ENCODE measurements at places on chromosomes 1 and 21.

DNA sequence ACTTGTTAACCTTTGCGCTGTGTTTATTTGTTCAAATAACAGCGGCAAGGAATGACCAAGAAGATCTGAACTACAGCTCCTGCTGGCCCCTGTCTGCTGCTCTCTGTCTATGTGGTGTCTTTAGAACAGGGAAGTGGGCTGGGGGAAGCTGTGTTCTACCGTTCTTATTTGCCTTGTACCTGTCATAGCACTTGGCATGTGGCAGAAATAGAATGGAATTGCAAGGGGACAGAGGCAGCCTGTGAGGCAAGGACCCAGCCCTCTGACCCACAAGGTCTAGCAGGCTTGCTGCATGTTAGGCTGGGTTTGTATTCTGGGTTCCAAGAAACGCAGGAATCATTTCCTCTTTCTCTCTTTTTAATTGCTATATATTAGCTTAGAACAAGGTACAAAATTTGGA lies 20.7 kb downstream of the HMGCS2 start:
- DNase-seq, result no peak

DNA sequence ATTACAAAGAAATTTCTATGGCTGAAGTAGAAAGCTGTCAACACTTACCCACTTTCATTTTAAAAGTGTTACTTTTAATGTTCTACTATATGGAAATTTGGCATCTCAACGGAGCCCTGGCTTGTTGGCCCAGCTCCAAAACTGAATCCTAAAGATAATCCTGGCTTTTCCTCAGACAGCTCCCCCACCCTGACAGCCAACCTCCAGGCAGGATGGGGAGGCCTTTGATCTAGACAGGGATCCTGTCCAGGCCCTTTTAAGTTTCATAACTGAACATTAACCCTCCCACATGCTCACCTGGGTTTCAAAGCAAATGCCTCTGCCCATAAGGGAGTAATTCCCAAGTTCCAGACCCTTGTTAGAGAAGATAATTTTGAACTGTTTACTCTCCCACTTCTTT lies 99.3 kb upstream of the RALGPS2 start:
- DNase-seq, result no peak

DNA sequence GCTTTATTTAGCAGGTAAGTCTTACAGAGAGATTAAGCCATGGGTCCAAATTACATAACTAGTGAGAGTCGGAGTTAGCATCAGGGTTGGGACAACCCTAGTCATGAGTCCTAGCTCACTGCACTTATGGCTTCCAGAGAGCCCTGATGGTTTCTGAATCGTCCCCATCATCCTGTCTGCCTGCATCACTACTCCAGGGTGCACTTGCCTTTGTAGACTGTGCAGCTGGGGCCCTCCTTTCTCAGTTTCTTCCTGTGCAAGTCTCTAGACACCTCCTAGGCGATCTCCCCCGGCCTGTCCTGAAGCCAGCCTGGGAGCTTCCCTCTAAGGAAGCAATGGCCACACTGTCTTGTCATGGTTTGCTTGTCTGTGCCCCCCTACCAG lies 37.1 kb downstream of the KIAA0040 start:
- DNase-seq, result no peak

GRCh38 chr1:213251972-213252371 lies 200.9 kb downstream of the RPS6KC1 start:
- DNase-seq, result no peak

DNA sequence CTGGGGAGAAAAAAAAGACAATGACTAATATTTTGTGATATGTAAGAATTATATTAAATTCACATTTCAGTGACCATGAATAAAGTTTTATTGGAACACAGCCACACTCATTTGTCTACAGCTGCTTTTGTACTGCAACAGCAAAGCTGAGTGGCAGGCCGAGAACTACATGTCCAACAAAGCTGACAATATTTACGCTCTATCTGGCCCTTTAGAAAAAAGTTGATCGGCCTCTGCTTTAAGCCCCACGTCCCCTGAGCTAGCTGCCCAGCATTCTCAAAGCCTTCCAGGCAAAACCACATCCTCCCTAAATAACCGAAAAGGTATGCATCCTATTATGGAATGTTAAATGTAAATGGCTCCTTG lies 8.6 kb downstream of the SLC2A1 start:
- DNase-seq, result no peak

GRCh38 chr1:76857973-76858372 lies 9.3 kb upstream of the ST6GALNAC5 start:
- DNase-seq, result no peak

- no peak for DNase-seq
Measured at GRCh38 chr1:111729271-111729921, 9.8 kb downstream of the INKA2 start.

- DNase-seq, result peak; percentile 75
Measured at GRCh38 chr1:203625628-203626019, 1.0 kb upstream of the ATP2B4 start.

DNA sequence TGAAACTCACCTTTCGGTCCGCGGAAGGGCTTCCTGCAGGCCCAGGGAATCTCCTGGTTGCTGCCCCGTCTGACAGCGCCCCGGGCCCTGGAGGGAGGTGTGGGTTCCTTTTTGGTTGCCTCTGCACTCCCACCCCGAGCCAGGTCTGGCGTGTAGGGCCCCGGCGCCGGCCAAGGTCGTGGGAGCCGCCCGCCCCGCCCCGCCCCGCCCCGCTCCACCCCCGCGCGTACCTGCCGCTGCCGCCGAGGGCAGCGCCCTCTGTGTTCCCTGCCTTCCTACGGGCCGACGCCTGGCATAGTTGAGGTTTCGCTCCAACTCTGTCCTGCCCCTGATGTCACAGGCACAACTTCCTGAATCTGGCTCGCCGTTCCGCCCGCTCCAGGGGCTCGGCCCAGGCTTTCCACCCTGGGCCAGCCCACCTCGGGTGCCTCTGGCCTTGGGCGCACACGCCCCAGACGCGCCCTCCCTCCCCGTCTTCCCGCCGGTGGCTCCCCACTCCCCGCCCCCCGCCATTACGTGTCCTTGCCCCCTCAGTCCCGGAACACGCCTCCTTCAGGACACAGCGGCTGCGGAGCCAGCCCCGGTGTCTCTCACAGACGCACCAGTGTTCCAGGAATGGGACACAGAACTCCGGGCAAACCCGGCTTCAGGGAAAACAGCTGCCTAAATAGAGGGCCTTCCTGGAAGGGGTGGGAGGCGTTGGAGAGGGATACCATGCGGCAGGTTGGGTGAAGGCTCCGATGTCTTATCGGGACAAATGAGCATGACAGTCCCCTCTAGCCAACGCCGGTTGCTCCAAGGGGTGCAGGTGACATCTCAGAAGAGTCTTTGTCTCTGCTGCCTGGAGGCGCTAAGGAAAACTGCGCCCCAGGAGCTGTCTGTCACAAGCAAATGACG lies at the start of gene KIAA0040:
TSS of gene KIAA0040 (minus strand) at position 147 of the 897 bp plus-strand sequence. CDS start 31,763 bp downstream, outside the sequence.
- DNase-seq, result no peak

DNA sequence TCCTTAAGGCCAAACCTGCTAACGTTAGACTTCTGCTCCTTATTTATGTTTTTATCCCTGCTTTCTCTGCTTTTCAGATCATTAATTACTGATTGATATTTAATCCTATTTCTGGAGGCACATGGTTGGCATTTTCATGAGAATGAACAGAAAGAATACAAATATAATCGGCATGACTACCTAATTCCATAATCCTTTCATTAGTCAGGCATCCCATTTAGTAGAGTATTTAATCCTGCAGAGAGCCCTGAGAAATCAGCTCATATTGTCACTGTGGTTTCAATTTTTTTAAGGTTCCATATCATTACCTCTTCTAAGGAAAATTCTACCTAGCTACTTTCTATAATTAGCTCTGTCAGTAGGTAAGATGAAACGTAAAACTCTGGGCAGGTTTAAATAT lies 238.8 kb downstream of the NCAM2 start:
- DNase-seq, result no peak

GRCh38 chr1:163768576-163768975 lies 446.8 kb downstream of the NUF2 start:
- no peak for DNase-seq

GRCh38 chr1:20578721-20579395 lies 10.0 kb upstream of the CDA start:
- DNase-seq, result no peak

DNA sequence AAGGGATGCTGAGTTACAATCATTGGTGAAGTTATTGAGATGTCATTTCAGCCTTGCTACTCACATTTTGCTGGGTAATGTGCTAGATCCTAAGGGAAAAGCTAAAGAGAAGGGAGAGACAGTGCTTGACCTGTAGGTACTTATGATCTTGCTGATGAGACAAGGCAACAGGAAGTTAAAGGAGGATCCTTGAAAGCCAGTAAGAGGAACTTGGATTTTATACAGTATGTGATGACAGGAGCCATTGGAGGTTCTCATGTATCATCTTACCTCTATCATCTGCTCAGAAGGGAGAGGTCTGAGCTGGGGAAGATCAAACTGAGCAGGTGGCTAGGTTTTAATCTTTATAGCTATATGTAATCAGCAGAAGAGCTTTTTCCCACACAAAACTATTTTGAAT lies 6.3 kb downstream of the APOBEC4 start:
- no peak for DNase-seq

GRCh38 chr1:3211582-3212375 lies 142.8 kb downstream of the PRDM16 start:
- no peak for DNase-seq

GRCh38 chr21:35102488-35103371 lies 53.6 kb upstream of the RUNX1 start:
- no peak for DNase-seq

DNA sequence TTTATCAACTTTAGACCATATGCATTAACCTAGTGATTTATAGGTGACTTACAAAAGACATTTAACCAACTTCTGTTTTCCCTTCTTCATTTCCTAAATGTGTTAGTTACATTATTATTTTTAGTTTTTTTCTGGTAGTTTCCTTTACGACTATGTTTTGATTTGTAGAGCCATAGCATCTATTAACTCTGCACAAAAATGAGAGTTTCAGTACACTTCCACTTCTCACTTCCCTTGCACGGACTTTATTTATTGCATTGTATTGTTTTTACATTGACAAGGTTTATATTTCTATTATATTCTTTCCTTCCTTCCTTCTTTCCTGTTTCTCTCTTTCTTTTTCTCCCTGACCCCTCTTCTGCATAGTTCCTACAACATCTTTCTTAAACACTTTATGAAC lies 14.7 kb downstream of the PKN2 start:
- no peak for DNase-seq

DNA sequence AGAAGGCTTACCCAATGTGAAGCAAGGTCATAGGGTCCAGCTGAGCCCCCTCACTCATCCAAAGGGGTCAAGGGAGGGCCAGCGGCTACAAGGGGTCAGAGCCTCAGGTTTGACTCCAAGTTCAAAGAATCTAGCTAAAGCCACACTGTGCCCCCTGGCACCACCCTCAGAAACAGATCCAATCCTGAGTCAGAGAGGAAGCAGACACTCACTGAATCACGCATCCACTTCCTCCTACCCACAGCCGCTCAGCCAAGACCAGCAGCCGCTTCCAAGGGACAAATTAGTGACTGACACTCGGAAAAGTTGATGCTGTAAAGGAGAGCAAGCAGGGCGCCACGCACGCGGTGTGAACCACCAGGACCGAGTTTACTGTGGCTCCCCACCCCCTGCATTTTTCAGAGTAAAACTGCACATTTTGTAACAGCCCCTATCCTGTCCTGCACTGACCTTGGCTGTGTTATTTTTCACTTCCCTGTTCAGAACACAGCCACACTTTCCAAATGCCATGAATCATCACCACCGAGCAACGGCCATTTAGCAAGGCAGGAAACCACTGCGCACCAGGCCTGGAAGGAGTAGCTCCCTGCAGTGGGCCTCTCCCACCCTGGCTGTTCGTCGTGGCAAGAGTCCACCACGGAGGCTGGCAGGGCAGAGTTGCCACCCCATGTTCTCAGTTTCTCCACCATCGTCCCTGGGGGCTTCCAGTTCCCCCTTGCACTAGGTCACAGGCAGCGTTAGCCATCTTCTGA lies 147.8 kb downstream of the TOMM20 start:
- no peak for DNase-seq

DNA sequence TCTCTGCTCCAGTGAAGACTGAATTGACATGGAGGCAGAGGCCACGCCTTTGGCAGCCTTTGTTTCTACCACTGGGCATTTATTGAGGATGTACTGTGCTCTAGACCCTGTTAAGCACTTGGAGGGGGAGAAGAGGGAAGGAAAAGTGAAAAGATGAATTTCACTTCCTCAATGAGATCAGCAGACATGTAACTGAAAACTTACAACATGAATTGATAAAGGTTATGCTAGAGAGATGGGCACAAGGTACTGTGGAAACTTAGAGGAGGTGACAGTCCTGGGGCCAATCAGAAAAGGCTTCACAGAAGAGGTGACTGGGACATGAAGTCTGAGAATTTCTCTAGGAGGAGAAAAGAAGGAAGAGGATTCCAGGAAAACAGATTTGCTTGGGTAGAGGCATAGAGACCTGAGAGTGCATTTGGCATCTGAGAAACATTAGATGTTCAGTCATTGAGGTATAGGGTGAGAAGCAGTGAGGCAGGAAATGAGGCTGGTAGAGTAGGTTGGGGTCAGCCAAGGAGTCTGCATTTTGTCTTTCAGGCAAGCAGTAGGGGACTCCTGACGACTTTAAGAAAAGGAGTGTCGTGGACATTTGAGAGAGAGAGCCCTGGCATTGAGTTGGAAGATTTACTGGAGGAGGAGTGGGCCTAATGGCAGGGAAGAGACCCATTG lies 113.0 kb downstream of the SYT2 start:
- no peak for DNase-seq

- DNase-seq, result no peak
Measured at GRCh38 chr1:20280341-20280740, 10.3 kb upstream of the VWA5B1 start.

GRCh38 chr1:32376199-32376598 lies 13.9 kb downstream of the TSSK3 start:
- DNase-seq, result no peak

DNA sequence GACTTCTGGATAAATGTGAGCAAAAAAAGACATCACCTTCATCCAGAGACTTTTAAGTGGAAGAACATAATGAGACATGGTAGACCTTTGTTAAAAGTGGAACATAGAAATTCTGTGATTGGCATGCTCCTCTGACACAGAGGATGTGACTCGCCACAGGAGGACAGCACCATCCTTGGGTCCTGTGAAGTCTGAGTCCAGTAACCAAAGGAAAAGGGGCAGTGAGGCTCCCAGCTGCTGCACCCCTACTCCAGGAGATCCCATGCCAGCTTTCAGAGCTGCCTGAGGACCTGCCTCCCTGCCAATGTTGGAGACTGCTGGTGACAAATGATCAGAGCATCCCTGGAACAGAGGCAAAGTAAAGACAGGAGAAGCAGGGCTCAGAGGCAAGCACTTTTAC lies 136.2 kb downstream of the BRINP2 start:
- DNase-seq, result no peak

DNA sequence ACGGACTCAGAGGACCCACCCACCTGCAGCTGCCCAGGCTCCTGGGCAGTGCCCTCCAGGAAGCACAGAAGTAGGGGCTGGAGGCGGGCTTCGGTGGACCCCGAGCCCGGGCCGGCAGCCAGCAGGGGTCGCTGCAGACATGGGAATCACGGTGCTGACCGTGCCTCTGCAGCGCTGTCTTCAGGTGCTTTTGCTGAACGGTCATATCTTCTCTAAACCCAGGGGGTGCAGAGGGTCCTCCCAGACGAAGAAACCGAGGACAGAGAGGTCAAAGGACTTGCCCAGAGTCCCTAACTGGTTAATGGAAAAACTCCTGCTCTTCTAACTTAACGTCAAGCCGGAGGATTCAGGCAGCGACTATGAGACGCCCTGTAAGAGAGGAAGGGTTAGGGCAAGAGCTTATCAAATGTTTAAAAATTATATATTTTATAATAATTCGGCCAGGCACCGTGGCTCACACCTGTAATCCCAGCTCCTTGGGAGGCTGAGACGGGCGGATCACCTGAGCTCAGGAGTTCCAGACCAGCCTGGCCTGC lies 21.5 kb upstream of the LEFTY2 start:
- no peak for DNase-seq

- no peak for DNase-seq
Measured at GRCh38 chr1:40096977-40097782, at the start of gene PPT1. TSS of gene PPT1 (minus strand) at chr1:40097252. CDS start at chr1:40097238, 14 bp downstream.

Data from urinary bladder (tissue), 4 donors.